ENCODE measurements at places on chromosomes 1 and 21.
A peak's percentile ranks its signal among the peaks of the same experiment; 100 is the strongest.

- no peak overlapping the region for H3K27ac ChIP-seq
- H3K36me3 ChIP-seq: peaks cover 3% of the 10 kb centered on the region
- H3K4me1 ChIP-seq: no peaks in the 10 kb centered on the region
- DNase-seq: no peak
- no peaks in the 10 kb centered on the region for H3K27me3 ChIP-seq
Observed at GRCh38 chr1:160148121-160148520, 3.3 kb upstream of the ATP1A4 start.

GRCh38 chr1:38029685-38030511, 16.7 kb downstream of the POU3F1 start:
- H3K27ac ChIP-seq: peak overlapping the region; percentile 49
- no peak overlapping the region for H3K4me3 ChIP-seq
- no peak for DNase-seq
- peaks cover 16% of the 10 kb centered on the region for H3K4me1 ChIP-seq

GRCh38 chr21:38955495-38955894, 149.8 kb downstream of the ETS2 start:
- H3K27ac ChIP-seq: no peak overlapping the region
- no peaks in the 10 kb centered on the region for H3K27me3 ChIP-seq
- H3K4me3 ChIP-seq: no peak overlapping the region
- H3K36me3 ChIP-seq: no peaks in the 10 kb centered on the region
- peak; percentile 69 for DNase-seq

- H3K4me3 ChIP-seq: no peak overlapping the region
- no peaks in the 10 kb centered on the region for H3K36me3 ChIP-seq
- DNase-seq: no peak
- H3K27me3 ChIP-seq: no peaks in the 10 kb centered on the region
- H3K27ac ChIP-seq: no peak overlapping the region
Observed at GRCh38 chr1:103056423-103056822, 51.9 kb downstream of the COL11A1 start.

DNA sequence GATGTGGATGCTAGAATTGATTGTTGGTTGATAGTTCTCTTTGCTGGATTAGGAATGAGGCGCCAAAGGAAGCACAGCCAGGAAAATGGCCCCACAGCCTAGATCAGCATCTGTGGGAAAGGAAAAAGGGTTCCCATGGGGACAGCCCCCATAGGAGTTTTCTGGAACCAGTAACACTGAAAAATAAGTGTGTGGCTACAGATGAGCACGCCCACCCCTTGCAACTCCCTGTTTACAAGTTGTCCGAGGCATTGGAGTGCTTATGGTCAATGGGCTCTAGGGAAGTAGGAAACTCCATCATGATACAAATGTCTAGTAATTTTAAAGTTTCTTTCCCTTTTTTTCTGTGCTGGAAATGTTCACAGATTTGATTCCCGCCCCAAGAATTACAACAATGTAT, 23.8 kb upstream of the UBE2U start:
- H3K4me3 ChIP-seq: no peak overlapping the region
- peaks cover 4% of the 10 kb centered on the region for H3K36me3 ChIP-seq
- H3K27me3 ChIP-seq: no peaks in the 10 kb centered on the region
- no peak for DNase-seq
- H3K27ac ChIP-seq: no peak overlapping the region

DNA sequence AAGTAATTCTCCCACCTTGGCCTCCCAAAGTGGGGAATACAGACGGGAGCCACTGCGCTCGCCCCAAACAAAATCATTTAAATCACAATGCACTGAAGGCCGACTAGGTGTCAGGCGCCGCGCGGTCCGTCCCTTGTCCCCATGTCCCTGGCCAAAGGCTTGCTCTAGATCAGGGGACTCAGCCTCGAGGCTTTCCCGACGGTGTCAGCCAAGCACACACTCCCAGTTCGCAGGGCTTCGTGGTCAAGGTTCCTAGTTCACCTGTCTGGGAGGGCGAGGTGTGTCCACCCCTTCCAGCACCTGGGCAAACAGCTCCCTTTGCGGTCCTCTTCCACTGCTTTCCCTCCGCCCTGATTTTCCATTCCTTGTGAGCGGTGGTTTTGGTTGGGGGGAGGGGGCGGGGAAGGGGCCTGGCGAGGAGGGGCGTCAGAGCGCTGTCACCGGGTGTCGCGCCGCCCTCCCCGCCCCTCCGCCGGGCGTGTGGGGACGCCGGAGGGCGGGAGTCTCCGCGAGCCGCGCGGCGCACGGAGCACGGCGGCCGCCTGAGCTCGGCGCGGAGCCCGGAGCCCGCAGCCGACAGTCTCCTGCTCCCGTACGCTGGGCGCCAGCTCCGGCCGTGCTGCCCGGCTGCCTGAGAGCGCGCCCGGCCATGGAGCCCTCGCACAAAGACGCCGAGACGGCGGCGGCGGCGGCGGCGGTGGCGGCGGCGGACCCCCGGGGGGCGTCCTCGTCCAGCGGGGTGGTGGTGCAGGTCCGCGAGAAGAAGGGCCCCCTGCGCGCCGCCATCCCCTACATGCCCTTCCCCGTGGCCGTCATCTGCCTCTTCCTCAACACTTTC, at the start of gene STUM:
STUM (plus strand) TSS at position 509 of the 838 bp plus-strand sequence; CDS start at position 650, 141 bp downstream.
- no peaks in the 10 kb centered on the region for H3K27me3 ChIP-seq
- H3K4me1 ChIP-seq: peaks cover 39% of the 10 kb centered on the region
- peak within 1 kb of the TSS; percentile 53 for H3K4me3 ChIP-seq
- H3K36me3 ChIP-seq: no peaks in the 10 kb centered on the region
- DNase-seq: peak; percentile 22
- H3K27ac ChIP-seq: peak within 1 kb of the TSS; percentile 65

DNA sequence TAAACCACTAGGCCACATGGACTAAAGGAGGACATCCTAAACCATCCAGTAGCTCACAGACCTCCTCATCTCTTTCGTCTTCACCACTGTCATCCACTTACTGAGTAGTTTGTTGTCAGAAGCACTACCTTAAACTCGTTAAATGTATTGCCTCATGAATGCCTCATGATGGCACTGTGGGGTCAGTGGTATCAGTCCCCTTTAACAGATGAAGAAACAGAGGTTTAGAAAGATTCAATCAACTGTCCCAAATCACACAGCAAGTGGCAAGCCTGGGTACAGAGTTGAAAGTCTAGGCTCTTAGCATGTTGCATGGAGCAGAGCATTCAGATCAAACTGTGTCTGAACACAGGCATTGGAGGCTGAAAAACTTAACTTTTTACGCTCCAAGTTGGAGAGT, 183.6 kb upstream of the KIAA0040 start:
- H3K27me3 ChIP-seq: no peaks in the 10 kb centered on the region
- no peaks in the 10 kb centered on the region for H3K4me1 ChIP-seq
- no peak overlapping the region for H3K4me3 ChIP-seq
- no peak for DNase-seq

- H3K4me3 ChIP-seq: no peak overlapping the region
- H3K36me3 ChIP-seq: no peaks in the 10 kb centered on the region
- peaks cover 31% of the 10 kb centered on the region for H3K4me1 ChIP-seq
- H3K27ac ChIP-seq: no peak overlapping the region
- no peak for DNase-seq
- no peaks in the 10 kb centered on the region for H3K27me3 ChIP-seq
Observed at GRCh38 chr1:21534146-21534545, 24.9 kb downstream of the ALPL start.

- peak overlapping the region; percentile 89 for H3K4me3 ChIP-seq
- H3K27me3 ChIP-seq: no peaks in the 10 kb centered on the region
- no peak for DNase-seq
- peaks cover 6% of the 10 kb centered on the region for H3K36me3 ChIP-seq
- peaks cover 54% of the 10 kb centered on the region for H3K4me1 ChIP-seq
Observed at GRCh38 chr1:171486048-171486519, 754 bp downstream of the PRRC2C start.

DNA sequence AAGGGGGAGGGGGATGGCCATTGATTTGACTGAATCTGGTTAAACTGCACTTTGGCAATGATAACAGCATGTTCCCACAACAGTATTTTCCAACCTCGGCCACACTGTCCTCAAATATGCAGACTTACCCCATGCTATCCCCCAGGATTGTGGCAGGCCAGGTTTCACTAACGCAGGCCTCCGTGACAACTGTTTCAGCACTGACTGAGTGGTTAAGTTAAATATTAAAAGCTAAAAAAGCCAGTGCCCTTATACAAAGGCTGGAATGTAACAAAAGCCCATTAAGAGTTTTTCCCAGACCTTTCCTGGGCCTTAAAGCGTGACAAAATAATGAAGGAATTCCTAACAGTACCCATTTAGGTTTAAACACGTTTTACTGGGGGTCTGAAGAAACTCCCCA, 202.9 kb downstream of the USP25 start:
- no peak for DNase-seq
- H3K27ac ChIP-seq: no peak overlapping the region
- H3K4me3 ChIP-seq: no peak overlapping the region
- no peaks in the 10 kb centered on the region for H3K4me1 ChIP-seq
- no peaks in the 10 kb centered on the region for H3K27me3 ChIP-seq
- no peaks in the 10 kb centered on the region for H3K36me3 ChIP-seq

DNA sequence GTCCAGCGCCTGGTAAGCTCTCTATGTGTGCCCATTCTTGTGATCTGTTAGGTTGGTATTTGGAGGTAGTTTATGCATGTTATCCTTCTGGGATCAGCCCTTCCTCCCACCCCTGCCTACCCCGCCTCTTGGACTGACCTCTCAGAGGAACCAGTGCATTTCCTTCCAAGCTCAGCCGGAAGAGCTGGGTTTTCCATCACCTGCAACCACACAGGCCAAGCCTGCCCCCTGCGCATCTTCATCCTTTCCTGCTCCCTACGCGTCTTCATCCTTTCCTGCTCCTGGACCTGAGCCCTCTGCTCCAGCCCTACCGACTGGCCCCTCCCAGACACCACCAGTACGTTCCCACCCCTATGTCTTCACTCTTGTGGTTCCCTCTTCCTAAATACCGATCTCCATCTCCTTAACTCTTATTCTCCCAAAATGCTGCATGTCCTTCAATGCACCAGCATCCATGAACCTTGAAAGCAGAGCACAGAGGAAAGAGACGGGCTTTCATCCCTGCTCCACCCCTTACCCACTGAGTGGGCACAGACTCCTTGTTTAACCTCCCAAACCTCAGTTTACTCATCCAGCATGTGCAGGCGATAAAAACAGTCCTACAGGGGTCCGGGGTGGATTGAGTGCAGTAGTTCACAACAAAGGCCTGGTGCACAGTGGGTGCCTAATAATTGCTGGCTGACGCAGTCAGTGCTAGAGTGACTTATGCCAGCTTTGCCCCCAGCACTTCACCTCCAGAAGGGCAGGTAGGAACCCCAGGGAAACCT, 526.3 kb downstream of the MATN1 start:
- no peaks in the 10 kb centered on the region for H3K4me1 ChIP-seq
- DNase-seq: no peak
- H3K27ac ChIP-seq: no peak overlapping the region
- no peak overlapping the region for H3K4me3 ChIP-seq
- H3K27me3 ChIP-seq: no peaks in the 10 kb centered on the region

DNA sequence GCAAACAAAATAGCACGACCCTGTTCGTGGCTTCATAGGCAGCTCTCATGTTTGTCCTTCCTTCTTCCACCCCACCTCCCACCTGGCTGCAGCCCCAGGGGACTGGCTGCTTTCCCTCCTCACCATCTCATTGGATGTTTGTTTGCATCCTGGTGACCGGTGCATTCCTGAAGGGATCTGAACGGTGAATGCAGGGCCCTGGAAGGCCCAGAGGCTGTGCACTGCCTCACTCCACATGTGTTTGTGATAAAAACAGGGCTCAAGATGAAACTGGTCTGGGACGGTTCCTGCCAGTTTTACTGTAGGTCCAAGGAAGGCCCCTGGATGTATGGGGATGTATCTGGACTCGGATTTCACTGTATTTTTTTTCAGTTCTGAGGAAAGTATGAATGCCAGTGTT, 42.8 kb downstream of the CNN3 start:
- H3K4me1 ChIP-seq: peaks cover 6% of the 10 kb centered on the region
- H3K4me3 ChIP-seq: no peak overlapping the region
- H3K27ac ChIP-seq: no peak overlapping the region
- no peaks in the 10 kb centered on the region for H3K36me3 ChIP-seq
- H3K27me3 ChIP-seq: no peaks in the 10 kb centered on the region
- no peak for DNase-seq

DNA sequence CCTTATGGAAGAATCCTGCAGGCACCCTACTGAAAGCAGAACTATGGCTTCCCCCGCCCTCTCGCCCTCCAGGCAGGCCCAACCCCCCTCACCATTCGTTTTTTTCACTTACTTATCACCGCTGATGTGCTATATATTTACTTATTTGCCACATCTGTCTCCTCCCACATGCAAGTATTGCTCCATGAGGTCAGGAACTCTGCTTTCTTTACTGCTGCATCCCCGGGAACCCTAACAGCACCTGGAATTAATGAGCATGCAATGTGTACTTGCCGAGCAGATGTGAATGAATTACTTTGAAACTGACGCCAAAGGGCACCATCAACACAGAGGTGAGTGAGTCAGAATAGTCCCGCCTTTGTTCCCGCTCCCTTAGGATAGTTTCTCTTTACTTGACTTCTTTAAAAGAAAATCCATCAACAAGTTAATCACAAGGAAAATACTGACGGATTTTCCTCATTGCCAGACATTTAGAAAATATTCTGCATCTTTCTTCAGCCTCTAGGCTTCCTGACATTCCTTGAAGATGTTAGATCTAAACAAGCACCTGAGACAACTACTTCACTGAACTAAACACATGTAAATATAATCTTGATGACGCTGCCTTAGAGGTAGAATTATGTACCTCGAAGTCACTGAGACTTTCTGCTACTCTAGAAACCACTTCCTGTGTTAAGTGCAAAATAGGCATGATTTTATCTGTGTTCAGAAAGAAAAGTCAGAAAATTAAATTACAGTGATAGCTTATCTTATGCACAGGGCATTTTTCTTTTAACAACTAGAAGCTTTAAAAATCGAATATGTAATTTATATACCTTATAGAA, 17.5 kb upstream of the RAB4A start:
- no peaks in the 10 kb centered on the region for H3K36me3 ChIP-seq
- H3K4me1 ChIP-seq: peaks cover 7% of the 10 kb centered on the region
- no peaks in the 10 kb centered on the region for H3K27me3 ChIP-seq
- no peak for DNase-seq
- no peak overlapping the region for H3K4me3 ChIP-seq
- H3K27ac ChIP-seq: no peak overlapping the region

GRCh38 chr1:245614476-245614875, 459.7 kb downstream of the KIF26B start:
- peak; percentile 21 for DNase-seq
- no peaks in the 10 kb centered on the region for H3K36me3 ChIP-seq

DNA sequence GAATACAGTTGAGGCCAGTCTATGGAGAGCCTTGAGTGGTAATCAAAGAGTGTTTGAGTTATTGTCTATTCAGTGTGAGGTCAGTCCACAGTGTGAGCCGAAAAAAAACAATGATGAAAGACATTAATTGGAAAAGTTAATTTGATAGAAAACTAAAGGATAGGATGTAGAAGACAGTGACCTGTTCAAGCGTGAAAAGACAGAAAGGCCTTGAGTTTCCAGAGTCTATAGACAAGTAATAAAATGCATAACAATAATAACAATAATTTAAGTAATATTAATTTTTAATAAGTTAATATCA, 90.4 kb downstream of the SLC30A10 start:
- H3K27ac ChIP-seq: no peak overlapping the region
- no peaks in the 10 kb centered on the region for H3K36me3 ChIP-seq
- no peaks in the 10 kb centered on the region for H3K4me1 ChIP-seq
- H3K27me3 ChIP-seq: no peaks in the 10 kb centered on the region

Measured in heart left ventricle (tissue), 16 donors.